ENCODE measurements at places on chromosomes 7 and 10.
A peak's percentile ranks its signal among the peaks of the same experiment; 100 is the strongest.

DNA sequence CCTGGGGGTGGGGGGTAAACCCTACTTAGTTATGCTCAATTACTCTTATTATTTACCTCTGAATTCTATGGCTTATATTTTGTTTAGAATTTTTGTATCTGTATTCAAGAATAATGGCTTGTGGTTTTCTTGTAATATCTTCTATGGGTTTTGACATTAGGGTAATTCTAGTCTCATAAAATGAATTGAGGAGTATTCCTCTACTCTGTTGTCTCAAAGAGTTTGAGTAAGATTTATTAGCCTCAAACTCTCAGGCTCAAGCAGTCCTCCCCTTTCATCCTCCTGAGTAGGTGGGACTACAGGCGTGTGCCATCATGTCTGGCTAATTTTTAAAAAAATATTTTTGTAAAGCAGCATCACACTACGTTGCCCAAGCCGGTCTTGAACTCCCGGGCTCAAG, 19.6 kb upstream of the UCMA start:
- no peak for DNase-seq

GRCh38 chr10:71396084-71396710, 523 bp upstream of the CDH23 start:
- DNase-seq: peak; percentile 72

- no peak for DNase-seq
Measured at GRCh38 chr7:47953822-47954221, 5.6 kb upstream of the PKD1L1 start.

DNA sequence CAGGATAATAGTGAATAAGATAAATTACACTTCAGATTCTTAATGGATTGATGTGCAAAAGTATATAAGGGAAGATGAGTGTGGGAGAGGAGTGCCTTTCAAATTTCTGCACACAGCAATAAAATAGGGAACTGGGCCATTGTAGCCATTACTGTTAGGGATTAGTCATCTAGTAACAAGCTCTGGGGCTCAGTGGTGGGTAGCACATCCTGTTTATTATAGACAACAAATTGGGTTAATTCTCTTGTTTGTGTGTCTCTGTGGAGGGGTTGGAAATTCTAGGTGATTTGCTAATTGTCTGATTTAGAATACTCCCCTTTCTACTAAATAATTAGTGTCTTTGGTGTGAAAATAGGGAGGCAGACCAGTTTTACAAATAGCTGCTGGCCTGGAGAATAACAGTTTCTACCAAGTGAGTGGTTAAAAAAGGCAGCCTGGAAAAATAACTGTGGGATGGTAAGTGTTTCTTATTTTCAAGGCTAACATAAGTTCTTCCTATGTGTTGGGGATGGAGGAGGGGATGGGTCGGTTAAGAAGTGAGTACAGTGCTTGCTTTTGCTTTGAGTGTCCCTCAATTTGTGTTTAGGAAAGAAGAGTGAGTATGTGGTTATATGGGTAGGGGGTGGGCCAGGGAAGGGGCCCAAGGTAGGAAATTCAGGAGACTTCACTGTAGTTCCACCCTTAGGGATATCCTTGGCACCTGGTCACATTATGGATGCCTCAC, 43.3 kb upstream of the TMEM248 start:
- DNase-seq: no peak

DNA sequence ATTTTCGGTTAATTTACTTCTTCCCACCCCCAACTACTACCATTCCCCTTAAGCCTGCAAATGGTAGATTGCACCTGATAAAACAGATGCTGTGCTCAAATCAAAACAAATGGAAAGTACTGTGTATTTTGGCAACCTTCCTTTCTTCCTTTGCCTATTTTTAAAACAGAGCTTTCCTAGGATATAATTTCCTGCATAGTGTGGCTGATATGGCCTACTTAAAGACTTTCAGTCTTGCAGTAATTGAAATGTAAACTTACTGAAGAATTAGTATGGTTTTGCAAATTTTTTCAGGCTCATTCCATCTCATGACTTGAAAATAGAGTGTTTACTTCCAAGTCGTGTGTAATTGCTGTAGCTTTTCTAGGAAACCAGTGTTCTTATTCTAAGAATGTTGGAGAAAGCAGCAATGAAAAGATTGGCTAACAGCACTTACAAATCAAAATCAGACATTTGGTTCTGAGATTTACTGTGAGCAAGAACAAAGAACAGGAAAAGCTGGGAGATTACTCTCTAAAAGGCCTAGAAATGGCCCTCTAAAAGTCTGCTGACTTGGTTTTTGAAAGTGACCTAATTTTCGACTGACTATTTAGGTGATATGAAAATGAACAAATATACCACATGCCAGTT, 52.0 kb downstream of the REEP3 start:
- DNase-seq: no peak

DNA sequence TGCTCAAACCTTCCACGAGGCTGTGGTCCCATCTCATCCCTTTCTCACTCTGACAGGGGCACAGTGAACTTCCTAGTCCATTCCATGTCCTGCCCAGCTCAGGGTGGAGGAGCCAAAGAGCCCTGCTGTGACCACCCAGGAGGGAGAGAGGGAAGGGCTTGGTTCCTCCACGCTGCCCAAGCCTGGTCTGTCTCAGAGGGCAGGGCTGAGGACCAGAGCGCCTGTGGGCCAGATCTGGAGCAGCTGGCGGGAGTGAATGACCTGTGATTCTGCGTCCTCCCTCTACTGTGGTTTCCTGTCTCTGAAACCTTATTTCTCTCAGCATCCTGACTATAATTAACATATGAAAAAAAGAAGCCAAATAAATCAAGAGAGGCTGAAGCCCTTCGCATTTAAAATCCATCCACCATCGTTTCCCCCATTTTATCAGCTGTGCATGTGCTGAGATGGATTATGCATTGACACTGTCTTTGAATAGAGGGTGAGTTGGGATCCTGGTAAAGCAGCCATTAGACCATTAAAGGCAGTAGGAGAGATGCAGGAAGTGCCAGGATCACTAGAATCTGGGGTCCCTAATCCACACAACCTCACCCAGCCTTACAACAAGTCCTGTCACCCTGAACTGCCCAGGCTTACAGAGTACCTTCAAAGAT, 165.6 kb downstream of the DPP6 start:
- no peak for DNase-seq

GRCh38 chr10:3895045-3895631, 110.1 kb upstream of the KLF6 start:
- DNase-seq: no peak

- no peak for DNase-seq
Measured at GRCh38 chr7:28136885-28137284, 43.7 kb downstream of the JAZF1 start.

- no peak for DNase-seq
Measured at GRCh38 chr7:69047151-69047754, 551.0 kb upstream of the AUTS2 start.

- DNase-seq: no peak
Measured at GRCh38 chr7:91636129-91636724, 244.3 kb downstream of the MTERF1 start.

GRCh38 chr7:20993693-20994092, 207.0 kb upstream of the SP8 start:
- DNase-seq: no peak

DNA sequence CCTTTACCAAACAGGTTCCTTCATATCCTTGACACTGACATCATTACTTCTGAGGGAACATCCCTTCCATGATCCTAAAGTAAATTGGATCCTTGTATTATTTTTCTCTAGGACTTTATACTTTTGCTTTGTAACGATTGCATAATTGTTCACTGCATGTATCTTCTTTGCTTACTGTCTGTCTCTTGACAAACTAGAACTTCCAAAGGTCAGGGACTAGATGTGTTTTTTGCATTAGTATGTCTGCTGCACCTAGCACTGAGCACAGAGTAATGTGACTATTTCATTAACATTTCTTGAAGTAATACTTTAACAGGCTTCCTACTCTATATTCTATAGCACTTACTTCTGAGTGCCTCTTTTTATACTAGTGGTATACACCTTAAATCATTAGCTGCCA, 976.6 kb upstream of the SORCS1 start:
- DNase-seq: no peak

DNA sequence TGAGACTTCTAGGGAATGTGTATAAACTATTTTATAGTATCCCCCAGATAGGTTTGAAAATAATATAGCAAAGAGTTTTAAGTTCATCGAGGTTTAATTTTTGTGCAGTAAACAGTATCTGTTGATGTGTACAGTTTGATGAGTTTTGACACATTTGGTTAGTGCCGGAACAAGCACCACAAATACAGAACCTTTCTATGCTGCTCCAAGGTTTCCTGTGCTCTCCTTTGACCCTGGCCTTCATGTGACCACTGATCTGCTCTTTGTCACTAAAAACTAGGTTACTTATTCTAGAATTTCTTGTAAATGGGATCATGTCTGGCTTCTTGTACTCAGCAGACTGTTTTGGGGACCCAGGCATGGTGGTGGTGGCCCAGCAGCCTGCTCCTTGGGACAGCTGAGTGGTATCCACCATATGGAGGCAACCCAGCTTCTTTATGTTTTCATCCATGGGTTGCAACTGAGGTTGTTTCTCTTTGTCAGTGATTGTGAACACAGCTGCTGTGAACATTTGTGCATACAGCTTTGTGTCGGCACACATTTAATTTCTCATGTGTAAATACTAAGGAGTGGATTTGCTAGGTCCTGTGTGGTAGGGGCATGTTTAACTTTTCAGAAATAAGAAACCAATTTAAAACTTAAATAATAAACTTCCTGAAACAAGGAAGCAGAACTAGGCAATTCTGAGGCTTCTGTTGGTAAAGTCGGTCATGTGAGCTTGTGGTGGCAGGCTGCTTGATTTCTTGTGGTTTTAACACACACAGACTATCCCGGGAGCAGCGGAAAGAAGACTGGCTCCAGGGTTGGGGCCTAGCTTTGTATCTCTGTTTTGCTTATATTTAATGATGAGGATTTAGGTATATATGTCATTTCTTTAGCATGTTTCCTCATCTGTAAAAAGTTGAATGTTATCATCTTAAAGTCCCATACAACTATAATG, 219.4 kb downstream of the ABCA13 start:
- DNase-seq: no peak

- DNase-seq: no peak
Measured at GRCh38 chr10:122199070-122199469, 72.0 kb upstream of the BTBD16 start.

GRCh38 chr7:111953611-111954010, 252.6 kb downstream of the DOCK4 start:
- no peak for DNase-seq

GRCh38 chr10:77859865-77860282, 66.7 kb downstream of the DLG5 start:
- no peak for DNase-seq

- DNase-seq: no peak
Measured at GRCh38 chr10:100043344-100043743, 33.6 kb upstream of the DNMBP start.

DNA sequence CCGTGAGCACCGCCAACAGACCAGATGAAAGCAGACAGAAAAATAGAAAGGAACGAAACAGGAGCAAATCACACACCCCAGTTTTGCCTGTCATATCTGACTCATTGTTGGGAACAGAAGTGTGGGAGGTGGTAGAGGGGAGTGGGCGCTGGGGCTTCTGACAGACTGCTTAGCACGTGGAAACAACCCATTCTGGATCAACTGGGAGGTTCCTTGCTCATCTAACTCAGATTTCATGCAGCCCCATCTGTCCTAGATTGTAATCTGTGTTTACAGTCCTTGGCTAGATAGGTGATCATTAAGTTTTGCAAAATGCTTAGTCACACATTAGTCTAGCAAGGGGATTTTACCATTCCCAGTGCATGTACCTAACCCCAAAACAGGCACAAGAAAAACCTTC, 154.1 kb downstream of the NRP1 start:
- DNase-seq: no peak

- no peak for DNase-seq
Measured at GRCh38 chr7:129376778-129377700, 57.2 kb upstream of the STRIP2 start.

GRCh38 chr7:151608031-151608551, 88.4 kb upstream of the RHEB start:
- no peak for DNase-seq

DNA sequence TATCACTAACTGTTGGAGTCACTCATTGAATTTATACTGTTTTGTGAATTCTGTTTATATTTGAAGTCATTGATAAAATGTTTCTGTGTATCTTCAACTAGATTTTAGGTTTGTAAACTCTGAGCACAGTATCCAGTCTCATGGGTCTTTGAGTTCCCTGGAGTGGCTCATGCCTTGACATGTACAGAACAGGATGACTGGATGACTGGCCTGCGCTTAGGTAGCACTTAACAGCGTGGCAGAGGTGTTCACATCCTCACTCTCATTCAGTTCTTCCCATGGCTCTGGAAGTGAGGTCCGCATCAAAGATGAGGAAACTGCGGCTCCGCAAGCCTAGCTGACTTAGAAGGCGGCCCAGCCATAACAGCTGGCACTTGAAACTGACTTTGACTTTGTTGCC, 576.9 kb downstream of the SUGCT start:
- no peak for DNase-seq

GRCh38 chr7:101624246-101625001, 4.7 kb downstream of the MYL10 start:
- no peak for DNase-seq

- no peak for DNase-seq
Measured at GRCh38 chr10:28411648-28412047, 108.8 kb upstream of the MPP7 start.

DNA sequence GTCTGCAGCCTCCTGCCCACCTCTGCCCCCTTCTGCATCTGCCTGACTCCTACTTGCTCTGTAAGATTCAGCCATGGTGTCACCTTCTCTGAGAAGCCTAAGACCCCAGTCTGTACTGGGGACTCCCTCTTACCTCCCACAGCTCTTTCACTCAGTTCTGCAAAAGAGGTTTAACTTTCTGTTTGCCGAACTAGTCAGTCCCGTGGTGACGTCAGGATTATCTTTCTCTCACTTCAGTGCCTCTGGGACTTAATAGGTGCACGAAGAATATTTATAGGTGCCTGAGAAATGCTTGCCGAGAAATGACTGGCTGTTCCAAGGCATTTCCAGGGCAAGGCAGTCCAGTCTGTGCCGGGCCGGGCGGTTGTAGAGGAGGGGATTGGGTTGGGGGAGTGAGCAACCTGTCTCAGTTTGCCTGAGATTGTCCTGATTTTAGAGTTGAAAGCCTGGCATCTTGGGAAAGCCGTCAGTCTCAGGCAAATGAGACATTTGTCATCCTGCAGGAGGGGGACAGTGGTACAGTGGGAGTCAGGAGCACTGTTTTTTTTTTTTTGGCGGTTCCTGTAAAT, 227.5 kb upstream of the NPVF start:
- DNase-seq: no peak

GRCh38 chr7:141486959-141487358, 64.3 kb upstream of the AGK start:
- DNase-seq: no peak

- peak; percentile 87 for DNase-seq
Measured at GRCh38 chr10:125084191-125084613, 76.2 kb downstream of the CTBP2 start.

GRCh38 chr7:70975754-70976153, 156.2 kb upstream of the GALNT17 start:
- no peak for DNase-seq

All from coronary artery (tissue), 2 donors.